ENCODE measurements at places on chromosomes 12 and 14.
A peak's percentile ranks its signal among the peaks of the same experiment; 100 is the strongest.

GRCh38 chr12:124390442-124391097, 95.7 kb downstream of the RFLNA start:
- DNase-seq = no peak

DNA sequence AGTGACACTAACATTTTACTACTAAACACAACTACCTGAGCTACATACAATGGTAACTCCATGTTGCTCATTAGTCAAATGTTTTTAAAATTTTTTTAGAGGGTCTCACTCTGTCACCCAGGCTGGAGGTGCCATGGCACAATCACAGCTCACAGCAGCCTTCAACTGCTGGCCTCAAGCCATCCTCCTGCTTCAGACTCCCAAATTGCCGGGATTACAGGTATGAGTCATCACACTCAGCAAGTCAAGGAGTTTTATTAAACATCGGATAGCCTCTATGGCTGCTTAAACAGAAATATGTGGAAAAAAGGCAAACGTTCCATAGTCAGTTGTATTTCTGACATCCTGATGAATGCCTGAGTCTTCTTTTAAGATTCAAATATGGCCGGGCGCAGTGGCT, 11.1 kb upstream of the NPFF start:
- DNase-seq = no peak

DNA sequence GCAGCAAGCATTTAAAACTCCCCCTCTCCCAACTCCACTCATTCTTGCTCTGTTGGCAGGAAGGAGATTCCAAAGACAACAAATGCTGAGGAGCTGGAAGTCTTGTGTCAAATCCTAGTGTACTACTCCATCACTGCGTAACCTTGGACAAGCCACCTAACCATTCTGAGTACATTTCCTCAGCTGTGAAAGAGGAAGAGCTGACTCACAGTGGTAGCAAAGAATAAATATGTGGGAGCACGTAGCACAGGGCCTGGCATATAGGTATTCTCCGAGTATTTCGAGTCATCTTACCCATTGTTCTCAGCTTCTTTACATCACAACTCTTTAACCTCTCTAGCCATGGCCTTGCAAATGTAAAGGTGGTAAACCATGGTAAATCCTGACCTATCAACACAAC, 28.7 kb downstream of the EGLN3 start:
- no peak for DNase-seq

DNA sequence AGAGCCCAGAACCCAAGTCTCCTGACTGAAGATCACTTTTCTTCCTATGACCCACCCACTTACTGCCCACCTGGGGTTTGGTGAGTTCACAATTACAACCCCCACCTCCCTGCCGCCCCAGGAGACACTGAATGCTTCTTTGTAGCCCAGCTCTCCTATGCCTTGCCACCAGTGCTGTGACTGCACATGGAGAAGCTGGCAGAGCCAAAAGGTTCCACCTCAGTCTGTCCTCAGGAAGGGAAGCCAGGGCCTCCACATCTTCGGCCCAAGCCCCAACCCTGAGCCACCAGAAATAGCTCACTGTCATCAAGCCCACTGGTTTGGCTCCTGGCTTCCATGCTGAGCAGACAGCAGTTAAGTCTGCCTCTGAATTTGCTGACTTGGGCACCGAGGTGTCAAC, 25.6 kb downstream of the OTUB2 start:
- no peak for DNase-seq

GRCh38 chr12:25200703-25201102, 5.7 kb downstream of the ETFRF1 start:
- no peak for DNase-seq

DNA sequence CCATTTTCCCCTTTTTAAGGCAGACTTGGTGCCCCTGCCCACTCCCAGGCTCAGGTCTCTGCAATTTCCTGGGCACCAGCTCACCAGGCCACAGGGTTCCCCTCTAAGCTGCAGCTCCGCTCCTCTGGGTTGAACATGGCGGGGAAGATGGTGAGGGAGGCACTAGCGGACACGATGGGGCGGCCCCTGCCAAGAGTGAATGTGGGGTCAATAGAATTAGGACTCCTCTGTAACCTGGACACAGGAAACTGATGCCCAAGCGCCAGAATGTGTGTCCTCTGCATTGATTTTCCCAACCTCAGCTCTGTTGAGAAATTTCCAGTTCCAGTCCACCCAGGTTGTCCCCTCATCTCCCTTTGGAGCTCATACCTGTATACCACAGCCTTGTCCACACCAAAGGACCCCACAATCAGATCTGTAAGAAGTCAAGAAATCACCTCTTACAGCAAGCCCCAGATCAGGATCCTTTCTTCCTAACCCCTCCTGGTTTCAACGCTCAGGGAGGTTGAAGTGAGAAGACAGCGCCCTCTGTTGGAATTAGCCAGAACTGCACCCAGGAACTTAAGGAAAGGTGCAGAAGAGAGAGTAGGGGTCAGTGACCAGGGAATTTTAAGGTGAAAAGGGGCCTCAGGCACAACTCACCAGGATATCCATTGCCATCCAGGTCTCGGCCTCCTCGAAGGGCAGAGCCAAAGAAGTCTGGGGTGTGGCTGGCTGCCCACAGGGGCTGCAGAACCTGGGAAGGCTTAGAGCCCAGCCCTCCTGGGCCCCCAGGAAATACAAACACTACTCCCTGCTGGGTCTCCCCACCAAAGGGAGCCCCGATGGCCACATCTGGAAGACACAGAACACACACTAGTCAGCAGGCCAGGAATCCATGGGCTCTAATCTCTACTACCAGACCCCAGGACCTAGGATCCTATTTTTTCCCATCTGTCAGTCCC, 14.7 kb downstream of the ITGA5 start:
- DNase-seq = no peak

GRCh38 chr12:113802000-113802749, 163.9 kb downstream of the RBM19 start:
- DNase-seq = no peak

DNA sequence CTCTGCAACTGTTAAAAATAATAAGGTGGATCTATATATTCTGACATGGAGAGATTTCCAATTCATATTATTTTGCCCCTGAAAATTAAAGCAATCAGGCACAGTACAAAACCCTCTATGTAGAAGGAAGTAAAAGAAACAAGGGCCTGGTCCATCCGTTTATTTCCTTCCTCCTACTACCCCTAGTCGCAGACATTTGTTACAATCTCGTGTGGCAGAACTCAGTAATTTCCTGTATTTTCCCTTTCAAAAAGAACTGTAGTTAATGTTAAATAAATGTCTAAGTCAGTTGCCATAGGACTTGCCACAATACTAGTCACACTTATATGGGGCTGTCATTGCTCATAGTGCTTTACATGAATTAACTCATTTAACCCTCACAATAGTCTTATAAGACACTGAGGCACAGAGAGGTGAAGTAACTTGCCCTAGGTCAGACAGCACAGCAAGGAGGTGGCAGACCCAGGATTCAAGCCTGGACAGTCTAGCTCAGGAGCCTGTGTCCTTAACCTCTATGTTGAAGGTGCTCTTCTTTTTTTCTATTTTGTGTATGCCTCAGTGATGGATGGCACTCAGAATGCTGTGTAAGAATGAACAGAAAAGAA, 24.2 kb downstream of the NINJ2 start:
- DNase-seq = no peak

DNA sequence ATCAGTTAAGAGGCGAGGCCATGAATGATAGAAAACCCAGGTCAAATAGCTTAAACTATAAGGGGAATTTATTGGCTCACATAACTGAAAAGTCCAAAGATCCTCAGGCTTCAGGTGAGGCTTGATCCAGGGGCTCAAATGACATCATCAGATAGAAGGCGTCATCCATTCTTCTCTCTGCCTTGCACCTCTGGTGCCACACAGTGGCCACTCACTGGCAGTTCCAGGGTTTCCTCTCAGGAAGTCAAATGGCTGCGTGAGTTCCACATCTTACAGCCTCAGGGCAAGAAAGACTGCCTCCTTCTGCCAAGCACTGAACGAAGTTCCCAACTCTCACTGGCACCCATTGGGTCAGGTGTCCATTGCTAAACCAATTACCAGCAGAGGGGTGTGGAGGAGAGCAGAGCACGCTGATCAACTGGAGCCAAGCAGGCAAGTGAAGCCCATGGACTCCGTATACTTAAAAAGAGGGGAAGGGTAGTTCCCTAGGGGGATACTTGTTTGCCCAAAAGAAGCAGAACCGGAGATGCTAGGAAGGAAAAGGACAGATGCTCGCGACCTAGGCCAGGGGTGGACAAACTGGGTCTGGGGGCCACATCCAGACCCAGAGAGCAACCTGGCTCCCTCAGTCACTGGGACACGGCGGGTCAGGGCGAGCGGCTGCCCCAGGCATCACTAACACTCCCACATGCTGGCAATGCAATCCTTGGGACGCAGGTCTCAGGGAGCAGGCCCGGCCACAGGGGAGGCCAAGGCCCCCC, 69.3 kb downstream of the SERPINA3 start:
- DNase-seq = peak; percentile 8

GRCh38 chr12:27781680-27782079, 1.6 kb upstream of the MANSC4 start:
- no peak for DNase-seq

- no peak for DNase-seq
These were observed 3.0 kb downstream of the LGR5 start for GRCh38 chr12:71442567-71442931.

GRCh38 chr12:71170456-71170855, 12.7 kb upstream of the TSPAN8 start:
- DNase-seq = no peak

DNA sequence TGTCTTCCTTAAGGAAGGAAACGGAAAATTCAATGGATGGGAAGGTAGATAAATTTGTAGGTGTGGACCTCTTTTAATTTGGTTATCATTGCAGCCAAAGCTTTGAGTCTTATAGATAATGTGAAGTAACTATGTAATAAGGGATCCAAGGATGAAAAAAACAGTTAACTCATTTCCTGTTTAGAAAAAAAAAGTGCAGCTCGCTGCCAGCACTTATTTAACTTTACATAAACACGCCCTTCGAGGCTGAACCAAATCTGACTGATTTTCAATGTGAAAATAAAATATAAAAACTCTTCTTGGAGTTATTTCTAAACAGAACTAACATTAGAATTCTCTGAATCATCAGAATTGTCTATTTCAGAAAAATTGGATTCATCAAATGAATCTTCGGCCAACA, 7.0 kb downstream of the NUBPL start:
- no peak for DNase-seq

- no peak for DNase-seq
These were observed 1.2 kb upstream of the MED13L start for GRCh38 chr12:116278667-116279066.

GRCh38 chr12:22262309-22262708, 72.2 kb downstream of the ST8SIA1 start:
- DNase-seq = no peak

DNA sequence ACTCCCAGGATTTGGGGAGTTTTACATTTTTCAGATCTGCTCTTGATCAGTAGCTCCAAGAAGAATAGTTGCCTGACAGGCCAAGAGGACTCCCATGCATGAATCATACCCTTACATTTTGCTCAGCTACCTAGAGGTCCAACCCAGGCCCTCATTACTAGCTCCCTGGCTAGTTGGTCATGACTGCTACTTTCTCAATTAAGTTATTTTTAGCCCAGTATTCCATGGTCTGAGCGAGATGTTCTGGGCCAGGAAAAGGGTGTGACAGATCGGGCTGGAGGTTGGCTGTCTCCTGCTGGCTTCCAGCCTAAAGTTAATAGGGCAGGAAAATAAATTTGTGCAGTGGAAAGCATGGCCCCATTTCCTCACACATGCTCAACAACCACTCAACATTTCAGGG, 379.2 kb downstream of the GRIN2B start:
- no peak for DNase-seq

GRCh38 chr14:55519473-55520080, 60.4 kb upstream of the KTN1 start:
- DNase-seq = no peak

GRCh38 chr12:46430340-46430948, 57.9 kb upstream of the SLC38A2 start:
- peak; percentile 59 for DNase-seq

- no peak for DNase-seq
These were observed 1.1 kb downstream of the KMT2D start for GRCh38 chr12:49059299-49060171.

DNA sequence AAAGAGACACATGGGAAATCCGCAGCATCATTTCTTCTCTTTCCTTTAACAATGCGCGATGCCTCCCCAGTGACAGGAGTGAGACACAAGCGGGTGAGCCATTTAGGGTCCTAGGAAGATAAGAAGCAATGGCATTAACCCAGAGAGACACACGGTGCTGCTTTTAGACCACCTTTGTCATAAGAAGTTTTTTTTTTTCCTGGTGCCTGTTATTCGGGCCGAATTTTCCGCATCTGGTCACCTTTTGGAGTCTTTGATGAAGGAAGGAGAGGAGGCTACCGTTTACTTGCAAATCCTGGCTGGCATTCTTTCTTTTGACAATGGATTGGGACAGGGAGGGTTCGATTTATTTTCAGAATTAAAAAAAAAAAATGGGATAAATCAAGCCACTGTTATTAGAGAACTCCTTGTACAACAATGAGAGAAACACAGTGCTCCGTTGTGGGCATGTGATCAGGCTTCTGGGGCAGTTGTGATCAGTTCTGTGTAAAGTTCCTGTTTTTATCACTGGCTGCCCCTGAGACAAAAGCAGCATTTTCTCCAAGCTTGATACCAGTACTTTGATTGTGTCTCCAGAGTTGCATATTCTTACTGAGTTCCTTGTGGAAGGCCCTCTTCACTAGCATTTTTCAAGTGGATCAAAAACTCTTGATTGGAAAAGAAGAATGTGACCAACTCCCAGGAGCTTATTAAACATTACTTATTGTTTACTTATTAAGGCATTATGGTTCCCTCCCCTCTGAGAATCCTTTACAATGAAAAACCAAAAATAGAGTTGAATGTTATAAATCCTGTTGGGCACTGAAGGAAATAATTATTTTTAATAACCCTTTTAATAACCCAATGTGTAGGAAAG, 1.1 kb downstream of the DIP2B start:
- DNase-seq = no peak

DNA sequence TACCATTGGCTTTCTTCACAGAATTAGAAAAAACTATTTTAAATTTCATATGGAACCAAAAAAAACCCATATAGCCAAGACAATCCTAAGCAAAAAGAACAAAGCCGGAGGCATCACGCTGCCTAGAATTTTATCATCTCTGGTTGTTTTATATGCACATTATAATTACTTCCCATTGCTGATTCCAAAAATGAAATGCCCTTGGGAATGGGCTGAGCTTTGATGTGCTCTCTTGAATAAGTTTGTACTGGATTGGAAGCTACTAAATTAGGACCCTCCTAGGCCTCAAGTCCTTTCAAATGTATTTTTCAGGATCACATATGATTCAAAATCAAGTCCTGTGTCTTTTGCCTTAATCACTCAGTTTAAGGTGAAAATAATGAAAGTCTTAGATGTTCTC, 58.9 kb upstream of the DUSP6 start:
- no peak for DNase-seq
